ENCODE measurements at places on chromosomes 2 and 18. TPM values are rescaled to one million over a fixed set of nuclear protein-coding genes. Genes with fewer than 3 reads are reported as not detected.

GRCh38 chr2:96145036-96145847, at the start of gene DUSP2:
Gene DUSP2, minus strand, starts transcription at chr2:96145440. Its CDS starts 86 bp downstream, at chr2:96145354.
- DNase-seq: peak; percentile 72

DNA sequence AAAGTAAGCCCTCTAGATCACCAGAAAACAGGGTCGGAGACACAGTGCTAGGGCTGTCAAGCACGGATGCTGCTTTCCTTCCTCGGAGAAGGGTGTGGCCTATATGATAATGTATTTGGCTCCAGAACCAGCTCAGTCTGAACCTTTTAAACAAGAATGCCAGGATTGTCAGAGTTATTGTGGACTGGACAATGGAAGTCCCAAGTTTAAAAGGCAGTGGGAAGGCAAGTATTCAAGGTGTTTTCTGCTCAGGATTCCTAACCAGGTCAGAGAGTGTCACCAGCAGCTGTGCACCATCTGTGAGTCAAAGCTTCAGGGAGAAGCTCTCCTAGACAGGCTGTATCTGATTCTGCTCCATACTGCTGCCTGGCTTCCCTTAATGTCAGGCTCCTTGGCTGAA, 94.8 kb downstream of the SPOPL start:
- DNase-seq: no peak

KIF5C gene
- 1.7 TPM for total RNA-seq

TCF7L1 gene
- 0.17 TPM for total RNA-seq

ACMSD gene
- total RNA-seq: not detected
